ENCODE measurements at places on chromosomes 2 and 18.

DNA sequence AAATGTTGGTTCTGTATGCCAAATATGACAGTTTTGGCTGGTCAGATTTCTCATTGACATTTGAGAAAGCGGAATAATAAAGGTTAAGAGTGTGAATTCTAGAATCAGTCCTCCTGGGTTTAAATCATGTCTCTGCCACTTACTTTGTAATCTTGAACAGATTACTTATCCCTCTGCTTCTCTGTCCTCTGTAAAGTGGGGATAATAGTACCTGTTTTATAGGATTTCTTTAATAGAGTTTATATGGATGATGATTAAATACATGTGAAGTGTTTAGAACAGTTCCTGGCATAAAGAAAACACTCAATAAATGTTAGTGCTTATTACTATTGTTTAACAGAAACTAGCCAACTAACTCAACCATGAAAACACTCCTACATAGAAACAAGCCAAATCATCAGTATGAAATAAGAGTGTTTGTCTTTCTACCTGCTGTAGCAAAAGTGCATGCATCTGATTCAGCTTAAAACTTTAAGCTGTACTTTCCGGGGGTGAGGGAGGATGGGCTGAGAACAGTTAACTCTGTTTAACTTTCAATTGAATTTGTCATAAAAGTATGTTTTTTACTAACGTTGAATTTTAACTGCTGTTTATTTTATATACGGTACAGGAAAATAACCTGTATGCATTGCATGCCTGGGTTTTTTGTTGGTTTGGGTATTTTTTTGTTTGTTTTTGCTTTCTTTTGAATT, 6.8 kb downstream of the HTR2B start:
- no peak for DNase-seq

DNA sequence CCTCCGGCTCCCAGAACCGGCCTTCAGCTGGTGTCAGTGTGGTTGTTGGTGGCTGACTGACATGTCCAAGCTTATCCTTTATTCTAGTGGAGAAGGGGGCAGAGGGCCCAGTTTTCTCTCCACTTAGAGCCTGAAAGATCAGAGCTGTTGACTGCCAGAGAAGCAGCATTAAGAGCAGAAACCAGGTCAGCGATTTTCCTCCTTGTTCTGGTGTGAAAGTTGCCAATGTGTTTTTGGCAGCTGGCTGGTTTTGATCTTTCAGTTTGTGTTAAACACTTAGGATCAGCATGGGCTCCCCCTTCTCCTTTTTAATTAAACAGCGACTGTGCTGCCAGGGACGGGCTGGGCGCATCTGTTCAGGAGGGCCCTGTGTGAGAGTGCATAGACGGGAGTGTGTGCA, 100.9 kb downstream of the ASAP2 start:
- DNase-seq: no peak

- DNase-seq: no peak
Observed at GRCh38 chr18:26646901-26647300, 98.5 kb upstream of the KCTD1 start.

GRCh38 chr2:143808166-143808565, 678.9 kb downstream of the ARHGAP15 start:
- DNase-seq: no peak

GRCh38 chr2:15563227-15564100, 2.3 kb upstream of the NBAS start:
- DNase-seq: no peak
